Cortex of kidney (tissue), 1 donor: ENCODE measurements at places on chromosomes 6 and 20.

GRCh38 chr6:150691463-150691862, 91.8 kb downstream of the PLEKHG1 start:
- DNase-seq, result no peak

GRCh38 chr6:34412643-34413214, 13.1 kb downstream of the RPS10 start:
- DNase-seq, result no peak

- no peak for DNase-seq
Observed at GRCh38 chr6:71392276-71392675, 103.7 kb downstream of the OGFRL1 start.

GRCh38 chr6:47977314-47977713, 133.7 kb downstream of the PTCHD4 start:
- DNase-seq, result no peak

DNA sequence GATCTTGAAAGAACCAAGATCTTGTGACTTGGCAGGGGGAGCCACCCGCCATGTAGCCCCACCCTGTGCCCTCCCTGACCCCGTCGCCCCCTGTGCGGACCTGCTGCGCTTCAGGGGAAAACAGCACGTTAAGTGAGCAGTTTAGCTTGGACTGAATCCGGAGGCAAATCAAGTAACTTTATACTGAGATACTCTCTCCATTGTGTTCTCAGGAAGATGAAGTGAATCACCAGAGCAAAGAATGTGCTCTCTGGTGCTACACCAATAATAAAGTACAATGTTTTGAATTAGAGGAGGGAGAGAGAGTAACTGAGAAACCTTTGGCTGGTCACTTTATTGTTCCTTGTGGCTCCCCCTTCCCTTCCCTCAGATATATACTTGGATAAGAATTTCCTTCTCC, 83.4 kb downstream of the TXNDC5 start:
- DNase-seq, result no peak

- no peak for DNase-seq
Observed at GRCh38 chr6:111600588-111601445, 4.9 kb downstream of the TRAF3IP2 start.

GRCh38 chr6:53894091-53894490, 99.3 kb downstream of the LRRC1 start:
- no peak for DNase-seq

GRCh38 chr6:124670801-124671200, 291.4 kb upstream of the RNF217 start:
- no peak for DNase-seq

DNA sequence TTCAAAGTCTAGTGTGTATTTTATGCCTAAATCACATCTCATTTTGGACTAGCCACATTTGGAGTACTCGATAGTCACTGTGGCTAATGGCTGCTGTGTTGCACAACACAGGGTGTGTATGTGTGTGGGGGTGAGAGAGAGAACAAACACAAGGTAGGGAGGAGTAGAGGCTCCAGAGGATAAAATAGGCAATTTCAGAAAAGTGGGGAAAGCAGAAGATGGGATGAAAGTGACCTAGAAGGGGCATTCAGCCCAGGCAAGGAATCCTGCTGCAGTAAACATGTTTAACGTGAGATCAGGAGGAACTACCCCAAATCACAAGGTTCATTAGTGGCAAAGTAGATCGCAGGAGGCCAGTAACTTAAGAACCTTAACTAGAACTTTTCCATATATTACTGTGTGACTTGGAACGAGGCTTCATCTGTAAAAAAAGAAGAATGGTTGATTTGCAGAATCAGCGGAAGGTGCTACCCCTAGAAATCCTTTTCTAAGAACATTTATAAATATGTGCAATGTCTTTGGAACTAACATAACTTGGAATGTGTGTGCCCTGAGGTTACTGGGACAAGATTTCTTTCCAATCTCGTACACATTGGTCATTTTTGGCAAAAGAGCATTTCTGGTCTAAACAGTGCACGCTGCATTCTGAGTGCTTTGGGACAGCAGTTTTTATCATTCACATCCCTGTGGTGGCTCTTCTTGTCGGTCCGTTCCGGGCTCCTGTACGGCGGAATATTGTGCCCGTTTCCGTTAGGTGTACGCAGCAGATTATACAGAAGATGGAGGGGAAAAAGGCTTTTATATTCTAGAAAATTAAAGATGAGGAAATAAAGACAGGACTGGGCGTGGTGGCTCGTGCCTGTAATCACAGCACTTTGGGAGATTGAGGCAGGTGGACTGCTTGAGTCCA, 2.6 kb downstream of the DUSP22 start:
- DNase-seq, result no peak

GRCh38 chr20:36519944-36520343, 21.4 kb upstream of the MYL9 start:
- DNase-seq, result no peak

DNA sequence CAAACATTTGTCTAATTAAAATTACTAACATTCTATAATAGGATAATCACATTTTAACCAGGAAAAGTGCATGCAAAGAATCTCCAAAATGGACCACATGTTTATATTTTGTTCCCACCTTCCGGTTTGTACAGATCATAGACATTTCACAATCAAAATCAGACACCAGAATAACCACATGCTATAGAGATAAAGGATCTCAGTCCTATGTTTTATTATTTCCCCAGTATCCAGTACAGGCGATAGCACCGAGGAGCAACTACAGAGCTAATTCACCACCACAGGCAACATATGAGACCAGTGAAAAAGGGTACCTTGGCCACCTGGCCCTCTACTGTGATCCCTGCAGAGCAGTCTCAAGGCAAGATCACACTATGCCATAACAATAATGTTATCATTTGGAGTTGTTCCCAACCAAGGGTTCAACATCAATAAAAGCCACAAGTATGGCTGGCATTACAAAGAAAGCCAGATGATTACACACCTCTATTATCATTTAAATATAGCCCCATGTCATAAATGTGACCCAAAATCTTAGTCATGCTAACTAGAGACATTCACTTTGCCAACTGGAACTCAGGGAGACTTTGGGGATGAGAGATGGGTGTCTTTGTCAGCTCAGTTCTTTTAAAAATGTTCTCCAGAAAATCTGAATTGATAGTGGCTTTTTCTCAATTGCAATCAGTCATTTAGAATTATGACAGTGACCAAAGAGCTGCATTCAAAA, 46.7 kb downstream of the RALGAPA2 start:
- no peak for DNase-seq
